ENCODE measurements at places on chromosomes 11 and 22.

DNA sequence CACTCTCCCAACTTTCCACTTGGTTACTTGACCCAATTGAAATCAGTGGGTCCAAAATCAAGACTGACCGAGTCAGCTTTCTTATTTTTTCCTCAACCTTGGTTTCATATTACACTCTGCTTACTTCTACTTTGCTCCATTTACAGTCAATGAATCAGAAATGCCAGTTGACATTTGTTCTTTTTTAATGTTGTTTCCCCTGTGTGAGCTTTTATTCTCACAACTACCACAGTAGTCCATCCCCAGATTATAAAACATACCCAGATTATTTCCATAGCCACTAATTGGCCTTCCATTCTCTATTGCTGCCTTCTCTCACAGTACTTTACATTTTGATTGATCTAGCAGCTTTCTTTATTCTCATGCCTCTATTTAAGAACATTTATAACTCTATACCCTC lies 50.0 kb downstream of the DNAJC24 start:
- DNase-seq = no peak

DNA sequence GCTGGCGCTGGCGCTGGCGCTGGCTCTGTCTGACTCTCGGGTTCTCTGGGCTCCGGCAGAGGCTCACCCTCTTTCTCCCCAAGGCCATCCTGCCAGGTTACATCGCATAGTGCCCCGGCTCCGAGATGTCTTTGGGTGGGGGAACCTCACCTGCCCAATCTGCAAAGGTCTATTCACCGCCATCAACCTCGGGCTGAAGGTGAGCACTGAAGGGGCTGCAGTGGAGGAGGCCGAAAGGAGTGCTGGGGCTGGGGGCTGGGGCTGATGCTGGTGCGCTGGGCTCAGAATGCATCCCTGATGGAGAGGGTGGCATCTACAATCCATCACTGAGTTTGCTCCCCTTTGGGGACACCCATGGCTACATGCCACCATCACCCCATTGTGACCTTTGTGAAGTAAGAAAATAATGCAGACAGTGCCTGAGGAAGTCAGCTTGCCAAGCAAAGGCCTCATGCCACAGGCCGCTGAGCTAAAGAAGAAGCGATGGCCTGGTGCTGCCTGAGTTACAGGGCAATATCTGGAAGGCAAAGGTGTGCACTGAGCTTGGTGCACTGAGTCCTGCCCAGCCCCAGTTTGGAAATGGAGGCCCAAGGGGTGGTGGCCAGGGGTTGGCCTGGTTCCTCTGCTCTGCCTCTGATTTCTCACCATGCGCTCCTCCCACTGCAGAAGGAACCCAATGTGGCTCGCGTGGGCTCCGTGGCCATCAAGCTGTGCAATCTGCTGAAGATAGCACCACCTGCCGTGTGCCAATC lies 620 bp downstream of the SMPD1 start:
- DNase-seq = no peak

DNA sequence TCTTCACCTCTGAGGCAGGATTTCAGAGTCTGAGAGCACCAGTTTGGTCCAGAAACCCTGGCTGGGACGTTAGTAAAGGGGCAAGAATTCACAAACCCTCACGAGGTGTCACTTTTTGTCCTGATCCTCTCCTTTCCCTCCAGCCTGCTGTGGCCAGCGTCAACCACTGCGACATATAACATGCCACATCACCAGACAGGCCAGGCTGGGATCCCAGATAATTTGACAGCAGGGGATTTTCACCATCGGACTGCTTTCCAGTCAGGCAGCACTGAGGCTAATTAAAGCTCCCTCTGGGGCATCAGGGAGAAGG lies 36.8 kb upstream of the RBFOX2 start:
- DNase-seq = no peak

DNA sequence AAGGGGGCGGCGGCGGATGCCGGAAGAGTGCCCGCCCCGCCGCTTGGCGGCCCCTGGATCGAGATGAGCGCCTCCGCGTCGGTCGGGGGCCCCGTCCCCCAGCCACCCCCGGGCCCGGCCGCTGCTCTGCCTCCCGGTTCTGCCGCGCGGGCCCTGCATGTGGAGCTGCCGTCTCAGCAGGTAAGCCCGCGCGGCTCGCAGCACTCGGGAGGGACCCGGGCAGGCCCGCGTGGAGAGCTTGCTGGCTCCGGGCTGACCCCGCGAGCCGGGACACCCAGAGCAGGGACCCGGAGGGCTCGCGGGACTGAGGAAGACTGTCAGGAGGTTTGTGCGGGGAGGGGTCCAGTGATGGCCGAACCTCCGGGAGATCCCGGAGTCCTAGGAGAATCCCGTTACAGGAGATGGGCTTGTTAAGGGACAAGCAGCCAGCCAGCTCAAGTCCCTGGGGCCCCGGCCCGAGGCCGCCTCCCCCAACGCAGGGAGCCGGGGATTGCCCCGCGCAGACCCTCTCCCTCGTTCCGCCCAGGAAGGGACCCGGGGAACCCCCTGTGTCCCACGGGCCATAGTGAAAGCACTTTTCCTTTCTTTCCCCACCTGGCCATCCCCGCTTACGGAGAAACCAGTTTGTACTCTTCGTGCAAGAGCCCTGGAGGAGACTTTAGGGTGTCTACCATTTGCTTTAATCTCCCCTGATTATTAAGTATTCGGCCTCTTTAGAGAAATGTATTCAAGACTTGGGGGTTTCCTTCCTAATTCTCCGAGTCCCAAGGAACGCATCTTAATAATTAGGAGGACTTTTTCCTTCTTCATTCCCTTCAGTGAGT lies 547 bp downstream of the UVRAG start:
- DNase-seq = no peak

DNA sequence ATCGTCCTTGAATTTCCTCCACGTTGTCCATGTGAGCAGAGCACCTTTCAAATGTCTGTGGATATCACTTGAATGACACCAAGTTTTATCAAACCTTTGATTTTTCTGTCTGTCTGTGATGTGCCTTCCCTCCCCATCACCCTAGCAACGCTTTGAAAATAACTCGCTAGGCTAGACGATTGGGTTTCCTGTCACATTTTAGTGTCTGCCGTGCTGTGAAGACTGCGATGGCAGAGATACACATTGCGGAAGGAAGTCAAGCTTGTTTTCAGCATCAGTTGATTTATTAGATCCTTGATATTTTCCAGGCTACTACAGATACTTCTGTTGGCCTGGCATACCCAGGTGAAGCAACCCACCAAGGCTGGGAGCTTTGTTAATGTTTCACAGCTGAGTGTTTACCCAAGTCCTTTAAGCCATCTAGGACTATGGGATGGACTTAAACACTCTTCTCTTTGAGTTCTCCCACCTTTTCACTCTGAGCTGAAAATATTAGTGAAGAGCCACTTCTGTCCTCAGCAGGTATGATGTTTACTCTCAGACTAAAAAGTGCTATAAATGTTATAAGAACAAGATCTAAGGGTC lies 93.6 kb upstream of the CD44 start:
- DNase-seq = no peak

DNA sequence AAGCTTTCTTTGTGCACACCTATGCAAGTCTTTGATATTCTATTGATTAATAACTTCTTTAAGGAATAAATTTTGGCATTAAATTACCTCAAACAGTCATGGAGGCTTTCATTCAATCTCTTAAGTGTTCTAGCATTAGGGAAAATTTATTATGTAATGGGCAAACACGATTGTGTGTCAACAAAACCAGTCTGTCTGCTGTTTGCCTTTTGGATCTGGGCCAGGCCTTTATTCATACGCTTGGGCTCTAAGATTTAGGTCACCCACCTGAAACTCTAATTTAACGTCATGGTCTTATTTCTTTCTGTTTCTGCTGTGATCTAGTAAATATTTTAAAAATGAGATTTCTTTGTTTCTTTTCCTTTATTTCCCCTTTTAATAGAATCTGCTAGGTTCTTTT lies 1270.6 kb downstream of the LRRC4C start:
- no peak for DNase-seq

GRCh38 chr22:48718818-48719500 lies 1108.7 kb downstream of the BRD1 start:
- no peak for DNase-seq

DNA sequence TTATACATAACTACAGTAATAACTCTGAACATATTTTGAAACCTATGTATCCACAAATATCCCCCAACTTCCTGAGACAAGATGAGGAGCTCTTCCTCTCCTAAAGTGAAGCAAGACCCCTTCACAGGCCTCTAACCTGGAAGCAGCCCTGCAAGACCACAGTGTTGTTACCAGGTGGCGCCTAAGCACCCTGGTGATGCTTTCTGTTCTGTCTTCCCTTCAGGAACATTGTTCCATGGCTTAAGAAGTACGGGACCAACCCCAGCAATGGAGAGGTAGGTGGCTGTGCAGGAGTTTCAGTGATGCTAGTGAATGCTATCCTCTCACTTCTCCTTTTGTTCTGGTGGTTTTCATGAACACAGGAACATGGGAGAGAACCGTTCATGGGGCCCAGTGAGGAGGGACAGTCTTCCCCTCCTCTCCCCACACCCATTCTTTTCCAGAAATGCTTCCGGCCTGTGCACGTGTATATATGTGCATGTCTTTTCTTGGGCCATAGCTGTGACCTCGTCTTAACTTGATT lies 6.4 kb downstream of the PPIL2 start:
- DNase-seq = no peak

DNA sequence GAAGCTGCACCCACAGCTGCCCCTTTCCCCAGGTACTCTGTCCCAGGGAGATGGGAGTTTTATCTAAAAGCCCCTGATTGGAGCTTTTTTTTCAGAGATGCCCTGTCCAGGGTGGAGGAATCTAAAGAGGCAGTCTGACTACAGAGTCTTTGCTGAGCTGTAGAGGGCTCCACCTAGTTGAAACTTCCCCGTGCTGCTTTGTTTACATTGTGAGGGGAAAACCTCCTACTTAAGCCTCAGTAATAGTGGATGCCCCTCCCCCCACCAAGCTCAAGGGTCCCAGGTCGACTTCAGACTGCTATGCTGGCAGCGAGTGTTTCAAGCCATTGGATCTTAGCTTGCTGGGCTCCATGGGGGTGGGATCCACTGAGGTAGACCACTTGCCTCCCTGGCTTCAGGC lies 470.1 kb upstream of the LARGE1 start:
- no peak for DNase-seq

DNA sequence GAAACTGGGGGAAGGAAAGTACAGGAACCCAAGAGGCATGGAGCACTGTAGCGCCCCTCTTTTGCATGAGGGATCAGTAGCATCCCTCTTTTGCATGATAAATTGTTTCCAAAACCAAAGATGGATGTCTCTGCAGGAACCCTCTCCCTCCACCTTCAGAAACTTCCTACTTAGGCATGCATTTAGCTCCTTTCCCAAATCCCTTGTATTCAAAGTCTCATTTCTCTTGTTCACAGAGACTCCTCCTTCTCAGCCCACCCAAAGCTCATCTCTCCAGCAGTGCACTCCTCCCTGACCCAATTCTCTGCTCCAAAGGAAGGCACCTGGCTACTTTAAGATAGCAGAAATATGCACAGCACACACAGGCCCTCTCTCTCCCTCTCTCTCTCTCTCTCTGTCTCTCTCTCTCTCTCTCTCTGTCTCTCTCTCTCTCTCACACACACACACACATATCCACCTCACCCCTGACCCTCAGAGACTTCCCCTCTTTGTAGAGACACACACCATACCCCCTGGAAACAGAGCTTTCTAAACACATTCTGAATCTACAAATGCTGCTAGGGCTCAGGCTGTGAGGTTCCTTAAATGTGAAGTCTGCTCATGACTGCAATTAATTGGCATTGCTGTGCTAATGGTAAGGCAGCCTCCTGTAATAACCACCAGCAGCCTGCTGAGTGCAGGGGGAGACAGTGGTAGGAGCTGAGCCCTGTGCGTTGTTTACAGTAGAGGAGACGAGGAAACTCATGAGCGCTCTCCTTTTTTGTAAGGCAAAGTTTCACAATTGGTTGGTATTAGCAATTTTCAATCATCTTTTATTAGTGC lies 519.6 kb downstream of the NTM start:
- DNase-seq = no peak

- DNase-seq = no peak
Observed at GRCh38 chr22:29336751-29337490, 21.4 kb upstream of the RASL10A start.

- DNase-seq = no peak
Observed at GRCh38 chr11:126121296-126121695, 58.6 kb upstream of the CDON start.

DNA sequence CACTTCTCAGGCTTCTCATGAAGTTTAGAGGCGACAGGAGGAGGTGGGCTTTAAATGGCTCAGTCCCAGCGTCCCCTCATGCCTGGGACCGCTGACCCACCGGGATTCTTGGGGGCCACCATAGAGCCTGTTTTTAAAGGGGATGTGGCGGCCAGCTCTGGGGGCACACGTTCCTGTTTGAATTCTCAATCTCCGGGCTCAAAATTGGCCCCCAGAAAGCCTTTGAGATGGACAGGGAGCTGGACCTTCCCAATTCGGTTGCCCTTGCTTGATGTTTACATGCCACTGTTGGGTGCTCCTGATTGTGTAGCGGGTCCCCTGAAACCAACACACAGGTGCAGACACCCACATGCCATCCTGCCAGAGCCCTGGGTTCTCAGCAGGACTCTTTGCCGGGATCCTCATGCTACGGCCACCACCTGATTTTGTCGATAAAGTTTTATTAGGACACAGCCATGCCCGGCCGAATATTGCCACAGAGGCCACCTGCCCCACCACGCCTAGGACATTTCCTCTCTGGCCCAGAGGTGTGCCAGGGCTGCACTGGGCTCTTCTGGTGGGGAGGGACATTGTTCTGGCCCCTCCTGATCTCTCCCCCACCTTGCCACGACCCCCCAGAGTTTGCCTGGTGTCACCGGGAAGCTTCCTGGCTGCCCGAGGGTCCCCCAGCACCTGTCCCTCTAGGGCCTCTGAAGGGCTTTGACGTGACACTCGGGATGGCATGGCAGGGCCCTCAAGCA lies 71.6 kb downstream of the KCNQ1 start:
- DNase-seq = no peak

DNA sequence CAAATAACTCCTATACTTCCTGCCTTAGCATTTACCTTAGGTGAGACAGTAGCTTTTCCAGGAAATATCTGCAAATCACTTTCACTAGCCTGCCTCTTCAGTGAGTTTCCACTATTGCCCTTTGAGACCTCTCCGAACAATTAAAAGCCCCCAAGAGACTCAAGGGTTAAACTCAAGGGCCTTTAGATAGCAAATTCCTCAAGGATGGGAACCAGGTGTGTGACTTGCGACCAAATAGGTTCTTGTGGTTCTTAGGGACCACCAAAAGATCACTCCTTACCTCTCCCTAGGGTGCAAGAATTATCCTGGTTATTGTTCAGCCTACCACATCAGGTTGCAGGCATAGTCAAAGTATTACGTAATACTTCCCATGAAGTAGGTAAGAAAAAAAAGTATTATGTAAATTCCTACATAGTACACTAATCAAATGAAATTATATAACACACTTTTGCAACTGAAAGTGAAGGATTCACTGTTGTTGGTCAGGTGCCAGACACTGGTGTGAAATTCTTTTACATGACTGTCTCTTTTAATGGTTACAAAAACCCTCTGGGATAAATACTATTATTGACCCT lies 1.4 kb upstream of the RDX start:
- DNase-seq = no peak

DNA sequence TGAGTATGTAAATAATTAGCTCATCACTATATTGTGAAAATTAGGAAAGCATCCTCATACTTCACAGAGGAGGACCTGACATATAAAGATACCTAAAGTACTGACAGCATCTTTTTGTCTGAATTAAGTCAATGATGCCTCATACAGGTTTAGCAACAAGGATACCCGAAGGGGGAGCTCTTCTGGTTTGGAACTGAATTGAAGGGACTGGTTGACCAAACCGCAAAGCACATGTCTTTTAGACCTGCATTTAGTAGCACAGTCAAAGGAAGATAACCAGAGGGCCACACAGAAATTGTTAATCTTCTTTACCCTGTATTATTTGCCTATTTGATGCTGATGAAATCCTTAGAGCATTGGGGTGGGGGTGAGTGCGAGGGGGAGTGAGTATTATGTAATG lies 12.9 kb upstream of the WT1 start:
- DNase-seq = no peak

- no peak for DNase-seq
Observed at GRCh38 chr11:130454491-130455252, 6.2 kb downstream of the ADAMTS15 start.
